ENCODE measurements at places on chromosomes 7 and 10.

DNA sequence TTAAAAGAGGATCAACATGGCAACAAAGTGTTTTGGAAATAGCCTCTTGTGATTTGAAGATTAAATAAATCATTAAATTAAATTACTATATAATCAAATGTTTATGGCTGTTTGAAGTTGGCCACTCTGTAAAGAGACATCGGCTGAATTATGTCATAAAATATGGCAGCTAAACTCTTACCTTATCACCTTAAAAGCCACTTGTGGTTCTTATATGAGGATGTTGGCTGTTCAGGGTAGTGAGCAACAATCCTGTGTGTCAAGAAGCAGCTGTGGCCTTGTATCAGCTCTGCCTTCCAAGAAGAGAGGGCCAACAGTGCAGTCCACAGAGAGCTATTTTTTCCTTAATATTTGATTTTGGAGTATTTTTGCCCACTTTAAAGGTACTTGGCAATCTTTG, 113.4 kb upstream of the CDK6 start:
- DNase-seq, result no peak

- DNase-seq, result no peak
Observed at GRCh38 chr10:79101560-79102497, 33.1 kb downstream of the ZMIZ1 start.

DNA sequence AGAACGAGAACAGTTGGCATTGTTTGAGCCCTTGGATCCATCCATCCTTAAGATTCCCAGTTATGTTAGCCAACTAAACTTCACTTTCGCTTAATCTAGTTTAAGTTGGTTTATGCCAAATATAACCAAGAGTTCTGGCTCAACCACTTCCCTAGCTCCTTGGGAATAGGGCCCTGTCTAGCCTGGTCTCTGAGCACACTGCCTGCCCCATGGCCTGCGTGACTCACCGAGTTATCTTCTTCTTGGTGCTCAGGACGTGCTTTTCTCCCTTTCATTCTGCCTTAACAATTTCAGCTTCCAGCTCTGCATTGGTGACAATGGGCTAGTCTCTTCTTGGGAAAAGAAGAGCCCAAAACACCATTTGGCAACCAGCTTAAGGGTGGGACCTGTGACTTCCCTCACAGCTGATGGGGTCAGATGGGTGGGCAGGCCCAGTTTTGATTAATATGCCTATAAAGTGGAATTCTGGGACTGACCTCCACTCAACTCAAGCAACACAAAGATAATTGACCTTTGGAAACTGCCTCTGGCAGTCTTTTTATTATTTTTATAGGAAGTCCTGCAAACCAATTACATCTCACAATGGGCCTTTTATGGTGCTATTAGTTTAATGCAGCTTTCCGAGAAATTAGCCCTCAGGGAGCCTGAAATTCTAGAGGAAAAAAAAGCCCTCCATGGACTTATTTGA, 126.4 kb downstream of the CFAP58 start:
- DNase-seq, result no peak

- DNase-seq, result no peak
Observed at GRCh38 chr7:88165697-88166096, 54.1 kb downstream of the SRI start.

DNA sequence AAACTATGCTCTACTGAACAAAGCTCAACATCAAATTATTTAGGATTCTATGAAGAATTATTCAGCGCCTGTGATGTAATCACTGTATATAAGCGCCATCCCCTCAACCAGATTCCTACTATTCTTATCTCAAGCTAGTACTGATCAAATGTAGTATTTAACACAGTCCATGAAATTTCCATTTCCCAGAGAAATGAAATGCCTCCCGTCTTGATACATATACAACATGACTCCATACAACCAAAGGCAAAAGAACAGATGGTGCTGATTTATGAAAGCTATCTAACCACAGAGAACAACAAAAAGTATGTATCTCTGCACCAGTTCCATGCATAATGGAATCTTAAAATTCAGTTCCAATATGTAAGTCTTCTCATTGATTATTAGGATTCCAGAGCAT, 406.1 kb downstream of the PARD3 start:
- DNase-seq, result no peak

DNA sequence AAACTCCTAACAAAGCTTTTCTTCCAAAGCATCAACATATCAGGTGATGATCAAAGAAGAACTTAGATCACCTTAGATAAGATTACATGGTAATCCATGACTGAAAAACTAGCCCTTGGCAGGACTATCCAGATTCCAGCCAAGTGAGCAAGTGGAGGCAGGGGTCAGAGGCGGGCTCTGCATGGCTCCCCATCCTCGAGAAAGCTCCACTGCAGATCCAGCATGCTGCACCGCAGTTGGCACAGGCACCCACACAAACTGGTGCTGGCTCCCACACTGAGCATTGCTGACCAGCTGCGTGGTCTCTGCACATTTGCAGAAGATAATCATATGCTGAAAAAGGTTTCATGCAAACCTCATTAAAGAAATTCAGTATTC, 10.1 kb downstream of the PSAP start:
- no peak for DNase-seq

DNA sequence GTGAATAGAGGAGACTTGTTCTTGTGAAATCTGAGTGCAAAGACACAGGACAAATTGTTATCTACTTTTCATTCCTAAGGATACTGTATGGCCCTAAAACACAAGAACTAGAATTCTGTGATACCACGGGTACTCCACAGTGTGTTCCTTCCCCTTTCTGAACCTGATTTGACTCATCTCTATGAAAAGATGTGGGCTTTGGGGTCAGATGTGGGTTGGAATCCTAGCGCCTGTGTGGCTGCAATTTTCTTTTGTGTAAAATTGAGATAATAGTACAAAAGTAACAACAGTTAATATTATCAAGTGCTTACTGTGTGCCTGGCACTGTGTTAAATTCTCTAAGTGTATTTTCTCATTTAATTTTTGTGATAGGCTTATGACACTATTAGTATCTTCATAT, 8.1 kb downstream of the SRGN start:
- no peak for DNase-seq

DNA sequence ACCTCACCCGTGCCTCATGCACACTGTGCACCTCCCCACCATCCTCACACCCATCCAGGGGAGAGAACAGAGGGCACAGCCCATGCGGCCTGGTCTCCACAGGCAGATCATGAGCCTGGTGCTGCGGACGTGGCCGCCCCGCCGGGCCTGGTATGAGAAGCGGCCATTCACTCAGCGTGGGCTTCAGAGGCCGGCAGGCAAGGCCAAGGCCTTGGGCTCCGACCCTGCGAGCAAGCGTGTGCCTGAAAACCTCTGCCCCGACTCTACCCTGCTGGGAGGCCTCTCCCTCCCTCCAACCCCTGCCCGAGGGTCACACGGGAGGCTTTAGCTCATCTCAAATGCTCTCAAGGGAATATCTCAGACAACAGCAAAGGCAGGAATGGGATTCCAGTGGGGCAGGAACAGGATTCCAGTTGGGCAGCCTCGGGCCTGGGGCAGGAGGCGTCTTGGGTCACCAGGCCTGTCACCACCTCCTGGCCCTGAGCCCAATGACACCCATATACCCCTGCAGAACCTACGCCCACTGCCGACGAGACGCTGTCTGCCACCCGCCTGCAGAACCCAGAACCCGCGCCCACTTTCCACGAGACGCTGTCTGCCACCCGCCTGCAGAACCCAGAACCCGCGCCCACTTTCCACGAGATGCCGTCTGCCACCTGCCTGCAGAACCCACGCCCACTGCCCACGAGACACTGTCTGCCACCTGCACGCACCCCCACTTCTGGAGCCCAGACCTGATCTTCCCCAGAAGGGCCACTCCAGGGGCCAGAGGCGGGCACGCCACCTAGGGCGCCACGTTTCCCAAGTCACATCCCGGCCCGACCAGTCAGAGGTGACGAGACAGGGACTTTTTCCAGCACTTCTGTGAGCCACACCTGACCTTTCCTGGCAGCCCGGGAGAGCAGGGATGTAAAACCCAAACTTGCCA, 38.9 kb downstream of the ADAP1 start:
- DNase-seq, result no peak

DNA sequence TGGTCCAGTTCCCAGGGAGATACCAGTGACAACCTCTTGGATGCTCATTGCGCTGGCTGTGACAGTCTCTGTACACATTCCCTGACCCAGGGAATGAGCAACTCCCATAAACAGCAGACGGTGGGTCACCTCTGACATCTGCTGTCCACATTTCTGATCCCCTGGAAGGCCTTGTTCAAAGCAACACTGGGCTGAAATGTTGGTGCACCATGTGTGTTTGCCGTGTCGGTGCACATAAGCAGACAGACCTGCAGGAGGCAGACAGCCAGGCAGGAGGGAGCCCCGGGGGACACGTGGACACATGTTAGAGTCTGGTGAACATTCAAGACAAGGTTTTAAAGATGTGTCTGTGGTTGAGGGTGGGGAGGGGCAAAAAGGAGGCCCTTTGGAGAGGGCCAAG, 254.9 kb downstream of the PLXNA4 start:
- no peak for DNase-seq

GRCh38 chr10:5456563-5456962, 42.8 kb downstream of the CALML5 start:
- no peak for DNase-seq

- no peak for DNase-seq
Observed at GRCh38 chr10:78819361-78820006, 249.3 kb upstream of the ZMIZ1 start.

GRCh38 chr7:153433223-153433622, 619.0 kb upstream of the DPP6 start:
- DNase-seq, result no peak

GRCh38 chr10:23037561-23037960, 57.8 kb upstream of the MSRB2 start:
- no peak for DNase-seq

DNA sequence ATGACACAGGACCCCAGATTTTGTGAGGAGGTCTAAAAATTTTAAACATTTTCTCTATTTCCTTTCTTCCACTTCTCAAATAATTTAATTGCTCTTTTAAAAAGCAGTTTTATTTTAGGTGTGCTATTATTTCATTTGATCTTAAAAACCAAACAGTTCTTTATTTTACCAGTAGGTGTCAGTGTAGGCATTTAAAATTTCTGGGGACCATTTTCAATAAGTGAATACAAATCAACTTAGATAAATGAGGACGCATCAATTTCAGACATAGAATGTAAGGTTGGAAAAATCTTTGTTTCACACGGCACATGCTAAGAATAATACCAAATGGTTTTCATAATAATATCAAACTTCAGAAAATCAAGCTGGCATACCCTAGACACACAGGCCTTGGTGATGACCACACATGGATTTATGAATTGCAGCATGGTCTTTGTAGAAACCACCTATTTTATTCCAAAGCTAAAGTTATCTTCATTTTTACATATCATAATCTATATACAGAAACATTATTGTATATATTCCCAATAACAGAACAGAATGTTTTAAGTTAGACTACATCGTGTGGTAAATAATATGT, 127.6 kb upstream of the SLC26A5 start:
- DNase-seq, result no peak

DNA sequence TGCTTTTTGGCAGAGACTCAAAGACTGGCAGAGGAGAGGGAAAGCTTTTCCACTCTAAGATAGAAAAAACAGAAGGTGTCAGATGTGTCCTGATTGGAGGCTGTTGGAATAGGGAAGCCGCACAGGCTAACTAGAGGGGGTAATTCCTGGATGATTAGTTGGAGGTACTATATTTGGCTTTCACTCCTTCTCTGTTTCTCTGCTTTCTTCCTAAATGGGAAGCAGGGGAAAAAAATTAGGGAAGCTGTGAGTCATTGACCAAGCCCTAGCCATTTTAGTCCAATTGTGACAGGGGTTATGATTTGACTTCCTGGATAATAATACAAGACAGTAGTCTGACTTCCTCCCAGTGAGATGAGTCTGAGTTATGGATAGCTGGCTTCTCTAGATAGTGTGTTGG, 475.2 kb upstream of the CELF2 start:
- DNase-seq, result no peak

- no peak for DNase-seq
Observed at GRCh38 chr10:9535744-9536143, 1481.3 kb downstream of the GATA3 start.

DNA sequence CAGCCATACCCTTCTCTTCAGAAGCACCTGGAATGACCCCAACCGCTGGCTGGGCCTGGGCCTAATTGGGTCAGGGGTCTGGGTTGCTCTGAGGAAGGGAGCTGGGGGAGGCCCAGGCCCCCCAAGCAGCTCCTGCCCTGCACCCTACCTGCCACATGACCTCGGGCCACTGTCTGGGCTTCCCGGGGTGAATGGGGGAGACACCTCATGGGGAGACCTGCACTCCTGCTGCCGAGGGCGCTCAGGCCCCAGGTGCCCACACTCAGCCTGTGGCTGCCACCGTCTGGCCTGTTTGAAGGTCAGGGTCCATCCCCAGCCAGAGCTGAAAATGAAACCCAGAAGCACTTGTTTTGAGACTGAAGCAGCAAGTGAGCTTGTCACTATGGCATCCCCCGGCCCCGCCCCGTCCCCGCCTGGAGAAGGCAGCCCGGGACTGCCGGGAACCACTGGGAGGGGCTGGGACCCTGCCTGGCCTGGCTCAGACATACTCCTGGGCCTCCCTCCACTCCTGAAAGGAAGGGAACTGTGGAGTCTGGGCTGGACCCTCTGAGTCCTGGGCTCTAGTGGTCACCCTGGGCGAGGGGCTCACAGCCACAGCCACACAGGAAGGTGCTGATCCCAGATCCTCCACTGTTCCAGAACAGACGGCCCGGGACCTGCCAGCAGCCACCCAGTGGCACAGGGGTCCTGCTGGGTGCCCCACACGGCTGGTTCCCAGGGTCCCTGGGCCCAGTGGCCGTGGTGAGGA, 7.4 kb upstream of the MICALL2 start:
- DNase-seq, result no peak

DNA sequence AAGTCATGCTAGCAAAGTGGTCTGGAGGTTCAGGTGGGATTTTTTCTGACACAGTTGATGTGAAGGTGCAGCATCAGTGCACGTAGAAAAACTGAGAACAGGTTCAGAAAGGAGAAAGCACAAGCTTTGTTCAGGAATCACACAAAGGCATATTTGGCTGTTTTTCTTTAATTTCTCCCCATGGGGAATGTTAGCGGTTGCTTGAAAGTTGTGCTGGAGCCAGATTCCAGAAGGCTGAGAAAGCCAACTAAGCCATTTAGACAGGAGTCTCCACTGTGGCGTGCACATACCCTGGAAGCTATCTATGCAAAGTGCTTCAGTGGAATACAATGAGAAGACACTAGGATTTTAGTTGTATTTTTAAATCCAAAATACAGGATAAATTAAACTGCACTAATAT, 201.4 kb downstream of the PCLO start:
- no peak for DNase-seq

DNA sequence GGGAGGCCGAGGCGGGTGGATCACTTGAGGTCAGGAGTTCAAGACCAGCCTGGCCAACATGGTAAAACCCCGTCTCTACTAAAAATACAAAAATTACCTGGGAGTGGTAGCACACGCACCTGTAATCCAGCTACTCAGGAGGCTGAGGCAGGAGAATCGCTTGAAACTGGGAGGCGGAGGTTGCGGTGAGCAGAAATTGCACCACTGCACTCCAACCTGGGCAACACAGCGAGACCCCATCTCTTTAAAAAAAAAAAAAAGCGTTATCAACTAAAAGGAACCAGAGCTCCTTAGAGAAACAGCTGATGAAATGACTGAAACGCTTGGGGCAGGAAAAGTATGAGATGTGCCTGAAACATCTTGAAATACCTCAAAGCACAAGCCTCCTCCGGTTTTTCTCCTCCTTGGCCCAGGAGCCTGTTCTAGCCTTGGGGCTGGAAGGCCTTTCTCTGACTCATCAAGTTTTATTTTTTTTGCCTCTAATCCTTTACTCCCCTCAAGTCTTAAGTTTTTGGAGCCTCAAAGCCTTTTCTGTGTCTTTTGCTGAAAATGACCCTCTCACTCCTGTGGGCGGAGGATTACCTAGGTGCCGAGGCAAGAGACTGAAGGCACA, 2.6 kb upstream of the METTL27 start:
- DNase-seq, result no peak
